Ecto neural progenitor cell (in vitro differentiated cells): ENCODE measurements at places on chromosomes 4 and X.

- DNase-seq: peak; percentile 76
Observed at GRCh38 chr4:3660086-3660927, 105.9 kb upstream of the ADRA2C start.

DNA sequence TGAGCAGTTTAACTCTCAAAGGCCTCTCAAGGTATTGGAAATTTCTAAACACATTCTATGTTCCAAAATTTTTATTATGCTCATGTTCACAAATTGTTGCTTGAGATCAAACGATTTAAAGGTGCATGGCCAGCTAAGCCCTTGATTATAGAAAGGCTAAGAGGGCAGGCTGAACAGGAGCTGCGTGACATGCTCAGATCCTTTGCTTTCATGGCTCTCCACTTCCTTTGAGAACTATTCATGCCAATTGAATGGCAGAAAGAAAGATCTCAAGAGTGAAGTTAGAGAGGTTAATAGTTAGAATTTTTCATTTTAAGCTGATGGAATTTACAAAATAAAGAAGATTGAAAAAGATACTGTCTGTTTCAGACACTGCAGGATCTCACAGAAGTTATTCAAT, 594 bp downstream of the LRIT3 start:
- DNase-seq: no peak

DNA sequence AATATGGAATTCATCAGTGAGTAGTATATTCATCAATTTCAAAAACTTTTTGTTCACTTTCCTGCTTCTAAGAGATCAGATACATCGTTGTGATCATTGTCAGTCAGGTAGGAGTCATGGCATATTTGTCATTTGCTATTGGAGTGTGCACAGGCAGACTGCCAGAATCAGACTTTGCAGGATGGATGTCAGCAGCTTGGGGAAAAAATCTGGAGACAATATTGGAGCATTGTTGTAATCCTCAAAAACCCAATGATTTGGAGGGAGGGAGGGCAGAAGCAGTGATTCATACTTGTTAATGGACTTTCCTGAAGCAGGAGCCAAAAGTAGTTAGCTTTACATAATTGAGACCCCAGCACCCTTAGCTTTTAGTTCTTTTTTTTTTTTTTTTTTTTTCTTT, 59.6 kb upstream of the DRP2 start:
- no peak for DNase-seq

- DNase-seq: no peak
Observed at GRCh38 chr4:153156263-153156662, 48.0 kb upstream of the TRIM2 start.

DNA sequence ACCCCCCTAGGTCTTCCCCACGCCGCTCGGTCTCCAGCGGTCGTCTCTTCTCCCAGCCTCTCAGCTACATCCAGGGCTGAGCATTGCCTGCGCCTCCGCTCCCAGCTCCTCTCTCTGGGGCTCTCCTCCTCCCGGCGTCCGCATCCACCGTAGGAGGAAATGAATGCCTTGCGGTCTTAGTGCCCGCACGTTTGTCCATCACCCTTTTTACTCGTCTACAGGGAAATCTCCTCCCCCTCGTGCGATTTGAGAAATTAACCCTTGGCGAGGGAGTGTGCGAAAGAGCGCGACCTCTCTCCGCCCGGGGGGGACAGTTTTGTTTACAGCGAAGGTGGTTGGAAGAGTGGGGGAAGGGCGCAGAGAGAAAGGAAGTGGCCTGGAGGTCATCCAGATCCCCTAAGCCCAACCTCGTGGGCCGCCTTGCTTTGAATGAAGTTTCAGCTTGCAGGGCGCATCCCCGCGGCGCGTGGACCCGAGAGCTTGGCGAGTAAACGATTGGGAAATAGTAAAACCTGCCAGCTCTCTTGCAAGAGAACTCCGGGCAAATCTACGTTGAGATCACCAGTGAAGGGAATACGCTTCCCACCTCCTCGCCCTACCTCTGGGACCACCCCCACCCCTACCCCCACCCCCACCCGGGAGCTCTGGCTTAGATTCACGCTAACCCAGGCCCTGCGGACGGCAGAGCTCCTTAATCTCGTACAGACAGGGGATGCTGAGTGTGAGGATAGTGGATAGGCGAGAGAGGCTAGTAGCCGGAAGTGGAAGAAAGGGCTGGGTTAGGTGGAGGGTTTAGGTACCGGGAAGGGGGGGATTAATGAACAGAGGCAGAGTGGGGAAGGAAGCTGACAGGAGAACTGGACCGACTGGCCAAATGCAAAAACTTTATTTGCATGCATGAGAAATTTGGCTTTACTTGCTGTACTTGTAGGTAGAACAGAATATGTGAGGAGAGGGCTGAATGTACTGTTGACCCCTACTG, at the start of gene ELOVL6:
Gene ELOVL6 (minus strand): TSS at position 181 of the 982 bp plus-strand sequence. CDS start 280 bp downstream, outside the sequence.
- peak; percentile 92 for DNase-seq

DNA sequence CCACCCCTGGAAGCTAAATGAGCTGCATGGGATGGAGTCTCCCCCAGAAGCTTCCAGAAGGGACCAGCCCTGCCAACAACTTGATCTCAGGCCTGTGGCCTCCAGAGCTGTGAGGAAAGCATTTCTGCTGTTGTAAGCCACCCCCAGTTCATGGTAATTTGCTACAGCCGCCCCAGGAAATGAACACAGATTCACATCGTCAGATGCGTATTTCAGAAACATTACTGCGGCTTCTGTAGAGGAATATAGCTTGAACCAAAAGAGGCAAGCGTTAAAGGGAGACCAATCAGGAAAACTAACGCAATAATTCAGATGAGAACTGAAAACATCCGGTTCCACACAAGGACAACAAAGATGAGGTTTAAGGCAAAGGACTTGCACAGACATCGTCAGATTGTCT, 128.4 kb upstream of the TBL1X start:
- DNase-seq: no peak

GRCh38 chr4:574346-575161, 1.5 kb downstream of the TMEM271 start:
- peak; percentile 55 for DNase-seq

GRCh38 chrX:134694333-134695322, 36.4 kb upstream of the PLAC1 start:
- DNase-seq: no peak

DNA sequence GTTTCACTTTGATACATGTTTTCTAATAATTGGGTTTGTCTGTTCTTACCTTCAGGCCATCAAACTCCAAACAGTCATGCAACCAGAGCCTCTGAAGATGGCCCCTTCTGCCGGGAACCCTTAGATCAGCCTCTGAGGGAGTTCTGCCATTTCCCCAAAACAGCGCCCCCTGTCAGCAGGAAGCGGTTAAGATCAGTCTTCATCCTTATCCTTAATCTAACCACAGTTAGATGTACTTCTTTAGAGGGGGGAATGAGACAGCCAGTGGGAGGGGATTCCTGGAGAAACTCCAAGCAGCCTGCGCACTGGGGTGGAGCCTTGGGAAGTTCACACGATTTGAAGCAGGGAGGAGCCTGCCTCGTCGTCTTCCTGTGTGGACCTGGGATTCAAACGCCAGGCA, 185.4 kb downstream of the INPP4B start:
- DNase-seq: no peak

DNA sequence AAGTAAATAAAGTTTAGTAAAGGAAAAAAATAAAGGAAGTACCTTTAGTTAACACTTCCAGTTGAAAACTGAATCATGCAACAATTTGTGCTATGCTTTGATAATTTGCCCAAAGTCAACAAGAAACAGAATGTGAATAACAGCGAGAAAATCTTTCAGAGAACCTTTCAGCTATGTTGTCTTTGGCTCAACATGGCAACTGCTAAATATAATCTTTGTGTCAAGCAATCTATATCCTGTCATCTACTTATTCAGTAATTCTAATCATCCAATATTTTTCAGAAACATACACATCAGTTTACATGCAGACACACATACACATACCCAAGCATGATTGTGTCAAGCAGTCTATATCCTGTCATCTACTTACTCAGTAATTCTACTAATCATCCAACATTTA, 136.0 kb upstream of the PABPC4L start:
- DNase-seq: no peak

- DNase-seq: no peak
Observed at GRCh38 chr4:5211282-5211839, 160.1 kb downstream of the STK32B start.

DNA sequence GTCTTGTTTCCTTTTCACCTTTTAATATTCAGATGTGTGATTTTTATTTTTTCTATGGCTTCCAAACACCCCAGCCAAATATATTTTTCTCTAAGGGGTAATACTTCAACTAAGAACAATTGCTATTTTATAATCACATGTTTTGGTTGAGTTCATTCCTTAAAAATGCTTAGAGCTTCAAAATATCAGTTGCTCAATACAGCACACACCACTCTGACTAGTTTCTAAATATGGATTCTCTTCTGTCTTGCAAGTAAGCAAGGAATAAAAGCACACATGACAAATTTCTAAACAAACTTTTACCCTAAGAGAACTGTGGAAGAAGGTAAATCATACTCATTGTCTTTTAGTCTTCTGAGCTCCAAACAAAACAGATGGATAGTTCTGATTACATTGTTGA, 27.2 kb downstream of the ANTXR2 start:
- DNase-seq: no peak

DNA sequence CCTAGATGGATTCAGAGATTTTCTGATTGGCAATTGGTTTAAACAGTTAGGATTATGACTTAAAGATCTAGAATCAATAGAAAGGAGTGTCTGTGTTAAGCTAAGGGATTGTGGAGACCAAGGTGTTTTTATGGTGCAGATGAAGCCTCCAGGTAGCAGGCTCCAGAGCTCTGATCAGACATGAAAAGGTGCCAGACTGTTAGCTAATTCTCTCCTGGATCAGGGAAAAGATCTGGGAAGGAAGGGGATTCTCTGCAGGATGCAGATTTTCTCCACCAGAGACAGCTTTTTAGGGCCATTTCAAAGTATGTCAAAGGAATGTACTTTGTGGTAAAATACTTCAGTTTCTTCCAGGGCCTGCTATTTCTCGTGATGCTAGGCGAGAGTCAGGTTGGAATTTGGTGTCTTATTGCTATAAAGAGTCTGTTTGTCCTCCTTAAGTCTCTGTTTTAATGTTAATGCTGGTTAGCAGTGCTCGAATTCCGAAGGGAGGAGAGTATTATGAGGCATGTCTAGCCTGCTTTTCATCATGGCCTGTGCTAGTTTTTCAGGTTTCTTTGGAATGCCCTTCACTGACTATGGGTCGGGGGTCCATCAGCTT, 12.0 kb upstream of the GPR78 start:
- DNase-seq: no peak

DNA sequence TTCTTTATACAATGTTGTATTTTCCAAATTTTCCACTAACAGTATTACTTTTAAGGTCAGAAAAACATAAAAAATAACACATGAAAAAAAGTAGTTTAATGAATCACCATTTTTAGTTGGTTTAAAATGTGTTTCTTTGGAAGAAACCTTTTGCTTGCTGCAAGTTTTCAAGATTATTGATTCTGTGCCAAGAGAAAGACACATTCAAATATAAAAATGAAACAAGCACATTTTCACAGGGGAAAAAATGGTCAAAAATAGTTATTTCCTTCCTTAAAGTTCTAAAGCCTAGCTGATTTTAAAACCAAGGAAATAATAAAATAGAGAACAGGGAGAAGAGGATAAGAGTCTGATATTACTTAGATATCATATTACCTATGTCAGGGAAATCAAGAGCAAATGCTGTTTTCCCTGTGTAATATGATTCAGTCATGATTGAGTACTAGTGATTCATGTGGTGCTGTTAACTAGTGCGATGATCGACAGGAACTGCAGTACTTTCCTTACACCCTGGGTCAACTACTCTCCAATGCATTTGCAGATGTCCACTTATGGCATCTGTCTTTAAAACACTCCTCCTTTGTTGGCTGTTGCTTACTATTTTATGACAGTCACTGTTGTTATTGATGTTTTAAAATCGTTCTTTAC, 103.8 kb downstream of the CAMK2D start:
- DNase-seq: no peak

DNA sequence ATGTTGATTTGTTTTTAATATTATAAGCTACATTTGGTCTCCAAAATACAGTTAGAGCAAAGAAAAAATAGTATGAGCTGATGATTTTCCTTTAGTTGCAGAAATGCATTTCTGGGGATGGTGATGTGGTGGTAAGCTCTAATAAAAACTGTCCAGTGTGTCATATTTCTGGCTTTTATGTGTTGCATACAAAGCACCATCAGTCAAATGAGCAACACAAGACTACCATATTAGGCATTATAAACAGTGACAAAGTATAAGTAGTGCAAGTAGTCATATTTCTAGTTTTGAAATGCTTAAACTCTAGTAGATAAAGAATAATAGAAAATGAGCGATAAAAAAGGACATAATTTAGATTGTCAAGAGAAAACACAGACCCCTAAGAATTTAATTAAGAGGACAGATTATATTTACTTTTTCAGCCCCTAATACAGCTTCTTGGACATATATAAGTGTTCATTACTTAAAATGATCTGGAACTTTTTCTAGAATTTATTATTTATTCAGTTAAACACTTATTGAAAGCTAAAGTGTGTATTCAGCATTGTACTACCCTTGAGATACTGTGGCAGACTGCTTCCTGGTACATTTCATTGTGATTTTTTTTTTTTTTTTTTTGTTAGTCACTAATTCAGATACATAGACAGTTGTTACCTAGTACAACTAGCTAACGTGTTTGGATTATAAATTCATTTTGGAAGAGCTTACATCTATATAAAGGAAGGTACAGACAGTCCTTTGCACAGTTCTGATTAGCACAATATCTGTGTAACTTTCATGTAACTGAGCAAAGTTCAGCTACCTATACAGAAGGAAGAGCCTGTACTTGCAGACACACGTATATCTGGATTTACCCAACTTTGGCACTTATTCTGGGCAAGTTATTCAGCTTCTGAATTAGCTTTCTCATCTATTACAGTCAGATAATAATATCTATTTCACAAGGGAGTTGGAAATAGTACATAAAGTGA, 22.3 kb downstream of the RAP1GDS1 start:
- no peak for DNase-seq

- no peak for DNase-seq
Observed at GRCh38 chrX:151973060-151973661, 1.3 kb downstream of the GABRE start.

DNA sequence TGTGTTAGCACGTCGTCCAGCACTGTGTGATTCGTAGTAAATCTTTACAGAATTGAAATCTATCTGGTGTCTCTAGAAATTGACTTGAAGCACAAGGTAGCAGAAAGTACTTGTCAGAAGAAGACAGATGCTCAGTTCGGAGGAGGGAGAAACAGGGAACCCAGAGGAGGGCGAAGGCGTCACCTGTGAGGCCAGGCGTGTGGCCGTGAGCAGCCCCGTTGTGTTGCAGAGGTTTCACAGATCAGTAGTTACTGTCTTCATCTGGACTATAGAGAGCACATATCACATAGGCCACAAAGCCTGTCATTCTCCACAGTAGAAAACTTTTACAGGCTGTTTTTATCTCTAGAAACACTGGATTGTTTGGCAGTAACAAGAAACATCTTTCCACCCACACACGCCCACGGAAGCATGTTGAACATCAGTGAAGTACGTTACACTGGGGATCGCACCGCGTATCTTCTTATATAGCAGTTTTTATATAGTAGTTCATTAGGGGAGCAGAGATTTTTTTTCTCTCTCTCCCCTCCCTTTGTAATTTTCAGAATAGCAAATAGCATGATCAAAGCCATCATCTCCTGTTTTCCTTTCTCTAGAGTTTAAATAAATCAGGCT, 48.1 kb upstream of the TLR3 start:
- DNase-seq: peak; percentile 20
